Activated naive CD4-positive, alpha-beta T cell (primary cell): ENCODE measurements at places on chromosomes 12 and 14.

- DNase-seq = no peak
Observed at GRCh38 chr12:4552191-4552590, 9.8 kb upstream of the DYRK4 start.

GRCh38 chr12:58367041-58367440 is 425.7 kb downstream of the ATP23 start:
- DNase-seq = no peak

- no peak for DNase-seq
Observed at GRCh38 chr12:59620326-59620725, 24.5 kb downstream of the SLC16A7 start.

DNA sequence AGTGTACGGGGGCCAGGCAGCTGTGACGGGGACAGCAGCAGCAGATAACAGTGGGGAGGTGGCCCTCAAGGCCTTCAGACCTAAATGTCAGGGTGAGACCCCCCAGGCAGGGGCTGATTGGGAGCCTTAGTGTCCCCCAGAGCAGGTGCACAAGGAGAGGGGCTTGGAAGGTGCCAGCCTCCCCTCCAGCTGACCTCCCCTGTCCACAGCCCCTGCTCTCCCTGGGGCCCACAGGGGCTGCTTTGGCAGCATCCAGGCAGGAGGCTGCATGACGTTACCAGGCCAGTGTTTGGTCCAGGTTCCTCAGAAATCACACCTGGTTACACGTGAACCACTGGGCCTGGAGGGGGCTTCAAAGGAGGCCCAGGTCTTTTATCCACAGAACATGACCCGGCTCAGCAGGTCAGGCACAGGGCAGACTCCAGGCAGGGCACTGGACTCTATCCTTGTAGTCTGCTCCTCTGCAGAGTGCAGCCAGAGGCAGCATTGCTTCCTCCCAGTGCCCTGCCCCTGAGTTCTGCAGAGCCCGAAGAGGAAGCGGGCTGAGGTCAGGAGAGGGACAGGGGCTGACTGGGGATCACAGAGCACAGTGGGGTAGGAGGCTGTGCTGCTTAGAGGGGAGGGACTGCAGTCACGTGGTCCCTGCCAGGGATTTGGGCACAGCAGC is 2.6 kb upstream of the TRMT61A start:
- DNase-seq = no peak
